ENCODE measurements at places on chromosomes 2 and 18. TPM values are rescaled to one million over a fixed set of nuclear protein-coding genes. Genes with fewer than 3 reads are reported as not detected.

C2orf76 gene
- 10.4 TPM for total RNA-seq

AQP12A gene
- not detected for total RNA-seq

GBX2 gene
- total RNA-seq: not detected

CHRNA1 gene
- 48.0 TPM for total RNA-seq

KCNK3 gene
- 0.52 TPM for total RNA-seq

BIRC6 gene
- 216 TPM for total RNA-seq

ZNF804A gene
- total RNA-seq: under 0.01 TPM

SH3YL1 gene
- total RNA-seq: 25.1 TPM

CIB4 gene
- not detected for total RNA-seq

RNF152 gene
- total RNA-seq: 17.2 TPM

HNRNPA3 gene
- 49.1 TPM for total RNA-seq

SMARCAL1 gene
- total RNA-seq: 13.0 TPM

TWIST2 gene
- 6.8 TPM for total RNA-seq

NT5DC4 gene
- total RNA-seq: not detected

CXCR1 gene
- 0.52 TPM for total RNA-seq

ASIC4 gene
- not detected for total RNA-seq

IGFBP2 gene
- total RNA-seq: 99.7 TPM

MC4R gene
- 0.52 TPM for total RNA-seq

WNT10A gene
- total RNA-seq: not detected
